ENCODE measurements at places on chromosomes 13 and 19.

- no peak for DNase-seq
Observed at GRCh38 chr19:41649827-41650226, 23.0 kb upstream of the CEACAM4 start.

DNA sequence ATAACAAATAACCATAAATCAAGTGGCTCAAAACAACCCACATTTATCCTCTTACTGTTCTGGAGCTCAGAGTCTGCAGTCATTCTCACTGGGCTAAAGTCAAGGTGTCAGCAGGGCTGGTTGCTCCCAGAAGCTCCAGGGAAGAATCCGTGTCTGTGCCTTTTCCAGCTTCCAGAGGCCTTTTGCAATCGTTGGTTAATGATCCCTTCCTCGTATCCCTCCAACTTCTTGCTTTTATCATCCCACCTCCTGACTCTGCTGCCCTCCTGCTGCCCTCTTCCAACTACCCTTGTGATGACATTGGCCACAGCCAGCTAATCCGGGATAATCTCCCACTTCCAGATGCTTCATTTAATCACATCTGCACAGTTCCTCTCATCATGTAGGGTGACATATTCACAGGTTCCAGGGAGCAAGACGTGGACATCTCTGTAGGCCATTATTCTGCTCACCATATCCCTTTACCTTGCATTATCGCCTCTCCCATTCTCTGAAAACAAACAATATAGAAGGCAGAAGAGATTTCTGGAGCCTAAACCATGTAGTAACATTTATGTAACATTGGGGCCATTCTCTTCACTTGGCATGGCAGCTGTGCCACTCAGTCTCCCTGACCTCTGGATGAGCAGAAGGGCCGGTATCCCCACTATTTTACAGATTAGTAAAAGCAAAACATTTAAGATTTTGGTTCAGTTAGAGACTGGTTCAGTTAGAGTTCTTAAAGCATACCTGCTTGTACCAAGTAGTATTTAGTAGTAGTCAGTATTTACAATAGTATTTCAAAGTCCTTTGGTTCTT lies 53.5 kb downstream of the RFC3 start:
- DNase-seq = no peak

DNA sequence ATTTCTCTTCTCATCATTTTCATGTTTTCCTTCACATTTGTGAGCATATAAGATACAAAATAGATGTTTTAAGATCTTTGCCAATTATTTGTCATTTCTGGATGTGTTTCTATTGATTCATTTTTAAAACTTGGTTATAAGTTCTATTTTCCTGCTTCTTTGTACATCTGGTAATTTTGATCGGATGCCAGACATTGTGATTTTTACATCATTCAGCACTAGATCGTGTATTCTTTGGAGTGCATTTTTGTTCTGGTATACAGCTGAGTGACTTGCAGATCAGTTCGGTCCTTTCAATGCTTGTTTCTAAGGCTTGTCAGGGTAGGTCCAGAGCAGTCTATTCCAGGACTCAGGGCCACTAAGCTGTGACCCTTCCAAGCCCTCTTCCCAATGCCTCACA lies 198.2 kb downstream of the KLF12 start:
- DNase-seq = no peak

DNA sequence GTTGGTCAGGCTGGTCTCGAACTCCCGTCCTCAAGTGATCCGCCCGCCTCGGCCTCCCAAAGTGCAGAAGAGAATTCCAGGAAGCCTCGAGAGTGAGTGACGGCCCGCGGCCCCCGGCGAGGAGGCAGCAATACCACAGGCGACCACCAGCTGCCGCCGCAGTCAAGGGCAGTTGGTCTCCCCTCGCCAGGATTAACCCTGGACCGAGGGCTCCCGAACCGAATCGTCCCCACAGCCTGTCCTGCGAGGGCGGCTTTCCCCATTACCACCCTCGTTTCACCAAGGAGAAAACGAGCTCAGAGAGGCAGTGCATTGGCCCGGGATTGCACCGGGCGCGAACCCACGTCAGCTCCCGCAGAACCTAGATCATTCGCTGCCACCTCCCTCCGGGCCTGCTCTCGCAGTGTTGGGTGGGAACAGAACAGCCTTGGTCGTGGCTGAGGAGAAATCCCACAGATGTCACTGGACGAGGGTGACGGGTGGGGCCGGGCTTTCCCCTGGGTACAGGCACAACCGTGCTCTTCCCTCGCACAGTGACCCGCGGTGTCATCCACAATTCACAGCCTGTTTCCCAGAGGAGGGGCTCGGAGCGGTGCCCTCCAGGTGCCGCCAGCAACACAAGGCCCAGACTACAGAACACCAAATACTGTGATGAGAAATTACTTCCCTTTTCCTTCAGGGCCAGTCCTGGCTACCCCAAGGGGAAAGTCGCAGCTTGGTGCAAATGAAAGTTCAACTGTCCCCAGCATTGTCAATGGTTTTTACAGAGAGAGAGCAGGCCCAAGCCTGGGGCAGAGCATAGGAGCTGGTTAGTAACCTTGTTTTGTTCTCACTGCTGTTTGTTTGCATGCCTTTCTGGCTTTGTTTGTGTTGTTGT lies 24.8 kb downstream of the C2CD4C start:
- no peak for DNase-seq

GRCh38 chr19:15379999-15380647 lies 536 bp upstream of the AKAP8 start:
- no peak for DNase-seq

DNA sequence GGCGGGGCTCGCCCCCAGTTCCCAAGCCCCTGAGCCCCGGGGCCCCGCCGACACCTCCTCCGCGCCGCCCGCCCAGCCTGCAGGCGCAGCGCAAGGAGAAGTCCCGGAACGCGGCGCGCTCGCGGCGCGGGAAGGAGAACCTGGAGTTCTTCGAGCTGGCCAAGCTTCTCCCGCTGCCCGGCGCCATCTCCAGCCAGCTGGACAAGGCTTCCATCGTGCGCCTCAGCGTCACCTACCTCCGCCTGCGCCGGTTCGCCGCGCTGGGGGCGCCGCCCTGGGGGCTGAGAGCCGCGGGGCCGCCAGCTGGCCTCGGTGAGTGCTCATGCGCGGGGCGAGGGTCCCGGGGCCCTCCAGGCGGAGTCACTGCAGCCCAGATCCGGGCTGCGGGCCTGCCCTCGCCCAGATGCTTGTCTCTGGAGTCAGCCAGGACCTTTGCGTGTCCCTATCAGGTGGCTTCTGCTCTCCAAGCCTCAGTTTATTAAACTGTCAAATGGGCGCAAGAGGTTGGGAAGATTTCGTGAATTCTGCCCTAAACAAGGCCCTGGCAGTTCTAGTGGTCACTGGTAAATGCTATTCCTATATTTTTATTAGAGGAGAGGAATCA lies 2.0 kb downstream of the NPAS1 start:
- no peak for DNase-seq

GRCh38 chr19:38700350-38700901 lies 43.8 kb downstream of the CAPN12 start:
- DNase-seq = no peak

Data from central memory CD8-positive, alpha-beta T cell (primary cell).